ENCODE measurements at places on chromosomes 12 and 14.

GRCh38 chr12:49236423-49236822 is 28.5 kb upstream of the TUBA1C start:
- DNase-seq = no peak

DNA sequence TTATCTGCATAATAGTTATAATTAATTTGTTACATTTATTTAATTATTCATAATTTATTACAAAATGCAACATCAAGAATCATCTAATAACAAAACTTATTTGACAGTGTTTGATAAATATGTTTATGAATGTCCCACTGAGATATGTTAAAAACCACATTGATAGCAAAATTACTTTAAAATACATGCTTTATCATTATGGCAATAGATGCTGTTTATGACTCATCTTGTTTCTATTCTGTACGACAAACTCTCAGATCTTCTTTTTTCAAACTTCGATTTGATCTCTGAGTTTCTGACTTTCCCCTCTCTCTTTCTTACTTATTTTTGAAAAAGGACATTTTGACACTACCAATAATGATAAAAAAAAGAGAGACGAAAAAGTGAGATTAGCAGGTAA is 56.8 kb upstream of the LRRK2 start:
- DNase-seq = no peak

DNA sequence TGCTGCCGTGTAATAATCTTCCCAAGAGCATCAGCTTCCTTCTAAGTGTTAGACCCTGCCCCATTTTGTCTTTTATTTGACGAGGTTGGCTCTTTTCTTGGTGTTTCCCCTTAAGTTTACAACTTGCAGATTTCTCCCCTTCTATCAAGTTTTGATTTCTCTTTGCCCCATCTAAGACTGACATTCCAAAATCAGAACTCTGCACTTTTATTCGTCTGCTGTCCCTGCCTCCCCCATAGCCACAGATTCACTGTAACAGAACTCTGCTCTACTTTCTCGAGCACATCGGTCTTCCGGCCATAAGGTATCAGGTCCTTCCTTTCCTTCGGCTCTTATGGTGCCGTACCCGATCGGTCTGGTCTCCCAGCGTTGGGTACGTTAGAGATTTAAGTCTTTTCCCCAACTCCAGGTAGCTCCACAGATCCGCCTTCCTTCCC is 563 bp downstream of the DCP1B start:
- DNase-seq = no peak

- DNase-seq = no peak
Measured at GRCh38 chr12:15186597-15186996, 34.6 kb downstream of the RERG start.

DNA sequence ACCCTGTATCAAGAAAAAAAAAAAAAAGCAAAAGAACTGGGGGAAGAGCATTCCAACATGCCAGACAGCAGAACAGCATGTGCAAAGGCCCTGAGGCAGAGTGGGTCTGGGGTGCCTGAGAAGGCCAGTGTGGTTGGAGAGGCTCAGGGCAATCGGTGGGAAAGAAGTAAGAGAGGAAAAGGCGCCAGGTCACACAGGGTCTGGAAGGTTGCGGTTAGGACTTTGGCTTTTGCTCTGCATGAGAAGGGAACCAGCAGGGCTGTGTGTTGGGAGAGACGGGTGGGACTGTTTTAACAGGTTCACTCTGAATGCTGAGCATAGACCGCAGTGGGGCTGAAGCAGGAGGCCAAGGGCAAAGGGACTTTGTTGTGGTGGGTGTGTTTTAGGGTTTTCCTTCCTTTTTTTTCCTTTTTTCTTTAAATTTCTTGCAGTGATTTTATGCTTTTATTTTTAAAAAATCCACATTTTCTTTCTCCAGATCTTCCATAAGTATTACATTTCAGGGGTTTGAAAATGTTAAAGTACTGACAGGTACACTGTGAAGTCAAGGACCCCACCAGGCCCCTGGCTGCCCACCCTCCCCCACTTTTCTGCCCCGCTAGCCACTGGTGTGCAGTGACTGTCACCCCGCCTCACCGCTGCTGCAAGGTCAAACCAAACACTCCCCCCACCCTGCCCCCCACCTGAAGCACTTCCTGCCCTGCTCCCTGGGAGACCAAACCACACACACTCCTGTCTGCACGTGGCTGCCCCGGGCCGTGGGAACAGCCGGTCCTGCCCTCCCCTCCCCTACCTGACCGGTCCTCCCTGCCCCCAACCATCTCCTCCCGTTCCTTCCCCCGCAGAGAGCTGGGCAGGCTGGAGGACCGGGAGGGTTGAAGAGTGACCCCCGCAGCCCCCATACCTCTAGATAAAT is 30.0 kb downstream of the DTX1 start:
- no peak for DNase-seq

- no peak for DNase-seq
Measured at GRCh38 chr14:54981698-54982097, 45.2 kb downstream of the WDHD1 start.

DNA sequence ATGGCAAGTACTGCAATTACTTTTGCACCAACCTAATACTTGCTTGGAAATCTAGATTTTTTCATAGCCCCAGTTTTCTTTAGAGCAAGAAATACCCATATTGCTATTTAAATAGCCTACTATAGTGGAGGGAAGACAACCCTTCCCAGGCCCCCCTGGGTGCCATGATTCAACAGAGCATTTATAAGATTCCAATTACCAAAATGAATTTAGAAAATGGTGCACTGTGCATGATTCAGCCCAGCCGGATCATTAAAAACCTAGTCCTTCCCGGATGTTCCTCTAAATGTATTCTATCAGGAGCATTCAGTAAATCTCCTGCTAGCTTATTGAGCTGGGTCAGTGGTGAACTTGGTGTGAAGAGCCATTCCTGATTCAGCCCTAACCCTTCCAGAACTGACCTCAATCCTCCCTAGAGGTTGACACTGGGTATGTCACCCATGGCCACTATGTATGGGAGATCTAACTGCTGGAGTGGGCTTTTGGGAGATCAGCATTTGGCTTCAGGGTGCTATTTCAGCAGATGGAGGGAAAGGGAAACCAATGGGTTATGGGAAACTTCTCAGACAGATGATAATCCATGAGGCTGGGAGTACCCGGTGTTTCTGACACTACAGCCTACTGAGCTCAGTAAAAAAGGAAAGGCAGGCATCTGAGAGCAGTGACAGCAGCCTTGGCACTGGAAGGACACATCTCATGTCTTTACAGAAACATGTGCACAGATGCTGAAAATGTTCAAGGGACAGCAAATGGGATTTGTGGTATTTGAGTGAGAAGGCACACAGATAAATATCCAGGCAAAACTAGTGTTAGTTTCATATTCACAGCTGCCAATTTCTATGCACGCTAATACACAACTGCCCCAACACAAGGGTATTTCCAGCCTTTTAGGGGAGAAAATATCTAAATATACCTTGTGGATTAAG is 258.9 kb downstream of the DPF3 start:
- no peak for DNase-seq

- DNase-seq = no peak
Measured at GRCh38 chr14:69068744-69069421, 84.0 kb downstream of the DCAF5 start.

GRCh38 chr12:100031836-100032235 is 47.1 kb upstream of the ANKS1B start:
- no peak for DNase-seq

DNA sequence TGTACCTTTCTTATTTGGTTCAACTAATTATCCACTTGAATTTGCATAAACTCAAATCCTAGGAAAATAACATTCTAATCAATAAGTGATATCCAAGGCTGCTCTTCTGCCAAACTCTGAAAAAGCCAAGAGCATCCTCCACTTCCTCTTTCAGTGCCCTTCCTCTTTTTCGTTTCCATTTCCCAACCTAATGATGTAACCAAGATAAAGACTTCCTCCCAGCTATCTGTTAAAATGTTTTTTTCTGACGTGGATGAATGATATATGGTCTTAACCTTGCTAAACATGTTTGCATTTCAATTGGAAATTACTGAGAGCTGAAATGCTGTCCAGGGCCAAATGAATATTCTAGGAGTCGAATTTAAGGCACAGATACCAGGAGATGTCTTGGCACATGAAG is 459.5 kb upstream of the PDE3A start:
- no peak for DNase-seq

DNA sequence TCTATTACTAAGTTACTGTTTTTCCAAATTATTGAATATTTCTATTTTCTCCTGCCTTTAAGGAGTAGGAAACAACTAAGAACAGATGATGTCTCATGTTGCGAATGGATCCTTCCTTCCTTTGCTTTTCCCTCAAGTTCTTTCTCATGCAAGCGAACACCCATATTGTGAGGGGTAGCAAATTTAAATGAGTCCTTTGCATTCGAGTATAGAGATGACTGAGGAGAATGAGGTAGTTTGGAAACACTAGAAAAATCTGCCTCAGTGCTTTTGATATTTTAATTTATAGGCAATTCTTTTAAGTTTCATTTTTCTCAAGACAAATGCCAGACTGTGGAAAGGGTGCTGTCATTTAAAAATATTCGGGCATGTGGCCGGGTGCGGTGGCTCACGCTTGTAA is 56.1 kb downstream of the TRAF3 start:
- DNase-seq = no peak

- no peak for DNase-seq
Measured at GRCh38 chr14:77347751-77348150, 26.9 kb downstream of the GSTZ1 start.

DNA sequence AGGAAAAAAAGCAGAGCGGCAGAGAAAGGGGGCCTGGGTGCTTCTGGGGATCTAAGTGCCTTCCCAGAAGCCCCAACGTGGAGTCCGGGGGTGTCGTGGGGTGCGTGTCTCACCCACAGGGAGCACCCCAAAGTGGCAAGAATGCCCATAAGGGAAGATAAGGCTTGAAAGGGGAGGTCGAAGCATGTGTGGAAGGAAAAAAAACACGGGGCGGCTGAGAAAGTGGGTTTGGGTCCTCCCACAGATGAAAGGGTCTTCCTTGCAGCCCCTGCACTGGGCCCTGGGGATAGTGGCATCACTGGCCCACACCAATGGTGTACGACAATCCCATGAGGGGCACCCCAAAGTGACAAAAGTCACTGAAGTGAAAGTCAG is 275.5 kb downstream of the ALG10 start:
- DNase-seq = no peak

DNA sequence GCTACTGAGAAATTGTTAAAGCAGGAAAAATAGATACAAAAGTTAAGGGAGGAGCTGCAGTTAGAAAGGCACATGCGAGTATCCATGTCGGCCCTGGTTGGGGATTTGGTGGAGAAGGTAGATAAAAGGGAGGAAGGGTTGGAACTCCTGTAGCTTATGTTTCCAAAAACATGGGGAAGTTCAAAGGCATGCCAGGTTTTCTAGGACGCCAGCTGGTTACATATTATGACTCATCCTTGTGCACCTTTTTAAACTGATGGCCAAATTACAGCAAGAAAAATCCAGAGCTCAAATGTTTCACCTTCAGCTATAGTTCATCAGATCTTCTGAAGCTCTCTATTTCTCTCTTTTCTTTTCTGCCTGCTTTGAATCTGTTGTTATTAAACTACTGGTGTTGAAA is 13.2 kb upstream of the MAP4K5 start:
- DNase-seq = no peak

DNA sequence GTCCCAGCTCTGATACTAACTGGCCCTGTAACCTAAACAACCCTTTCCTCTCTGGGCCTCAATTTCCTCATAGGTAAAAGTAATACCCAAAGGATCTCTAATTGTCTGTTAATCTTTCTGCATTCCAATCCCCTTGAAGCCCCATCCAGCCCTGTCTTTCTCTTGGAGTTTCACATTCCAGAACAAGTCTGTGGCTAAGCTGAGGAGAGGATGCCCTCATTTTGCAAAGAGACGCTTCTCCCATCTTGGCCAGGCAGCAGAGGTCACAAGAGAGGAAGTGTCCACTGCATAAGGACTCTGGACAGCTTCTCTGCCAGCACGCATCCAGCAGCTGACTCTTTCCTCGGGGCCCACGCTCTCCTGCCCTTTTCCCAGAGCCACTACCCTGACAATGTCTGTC is 263.4 kb upstream of the FKBP4 start:
- no peak for DNase-seq

GRCh38 chr12:20274008-20274407 is 94.3 kb upstream of the PDE3A start:
- DNase-seq = no peak

DNA sequence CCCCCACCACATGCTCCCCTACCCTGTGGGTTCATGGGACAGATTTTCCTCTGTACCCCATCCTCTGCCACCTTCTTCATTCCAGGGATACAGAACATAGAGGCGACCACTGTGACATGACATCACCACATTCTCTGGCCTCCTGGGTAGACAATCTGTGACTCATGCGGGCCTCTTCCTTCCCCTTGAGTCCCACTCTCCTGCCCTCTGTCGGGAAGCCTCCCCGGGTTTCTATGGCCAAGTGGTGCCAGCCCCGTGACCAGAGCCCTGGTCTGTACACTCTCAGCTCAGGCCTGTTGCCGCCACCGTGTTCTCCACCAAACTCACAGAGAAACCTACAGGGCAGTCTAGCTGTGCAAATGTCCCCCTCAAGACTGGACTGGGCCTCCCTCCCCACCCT is 8.0 kb downstream of the CLMN start:
- DNase-seq = no peak

- DNase-seq = no peak
Measured at GRCh38 chr14:95297832-95298231, 21.9 kb downstream of the CLMN start.

DNA sequence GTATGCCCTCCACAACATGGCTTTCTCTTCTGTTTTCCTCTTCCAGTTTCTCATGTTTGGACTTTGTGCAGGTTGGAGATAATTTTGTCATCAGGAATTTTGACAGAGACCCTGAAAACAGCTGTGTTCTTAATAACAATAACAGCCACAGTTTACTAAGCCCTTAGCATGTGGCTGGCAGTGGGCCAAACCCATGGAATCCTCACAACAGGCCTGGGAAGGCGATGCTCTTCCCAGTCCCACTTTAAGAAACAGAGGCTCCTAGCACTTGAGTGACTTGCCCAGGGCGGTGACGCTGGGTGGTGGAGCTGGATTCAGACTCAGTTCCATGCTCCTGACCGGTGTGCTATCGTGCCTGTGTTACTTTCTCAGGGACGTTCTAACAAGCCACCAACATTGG is 20.1 kb upstream of the PLEKHG3 start:
- no peak for DNase-seq

- DNase-seq = no peak
Measured at GRCh38 chr12:19946550-19946949, 421.8 kb upstream of the PDE3A start.
